ENCODE measurements at places on chromosomes 7 and 10.

DNA sequence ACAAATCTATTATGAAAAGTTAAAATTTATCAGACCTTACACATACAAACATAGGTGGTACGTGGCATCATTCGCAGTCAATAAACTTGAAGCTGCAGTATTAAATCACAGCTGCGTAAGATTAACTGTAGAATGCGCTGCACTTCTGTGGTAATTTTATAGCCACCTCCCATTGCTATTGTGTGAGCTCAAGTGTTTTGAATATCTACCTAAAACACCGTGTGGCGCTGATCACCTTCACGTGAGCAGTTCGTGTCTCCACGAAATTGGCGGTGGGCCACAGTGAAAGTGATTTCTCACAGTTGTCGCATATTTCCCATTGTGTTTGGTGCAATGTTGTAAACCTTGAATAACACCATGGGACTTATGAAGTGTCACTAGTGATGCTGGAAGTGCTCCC lies 102.8 kb downstream of the PLPP4 start:
- no peak for DNase-seq

- DNase-seq, result no peak
Measured at GRCh38 chr7:14635955-14636354, 266.6 kb downstream of the DGKB start.

- DNase-seq, result no peak
Measured at GRCh38 chr7:39507866-39508551, 58.2 kb upstream of the YAE1 start.

DNA sequence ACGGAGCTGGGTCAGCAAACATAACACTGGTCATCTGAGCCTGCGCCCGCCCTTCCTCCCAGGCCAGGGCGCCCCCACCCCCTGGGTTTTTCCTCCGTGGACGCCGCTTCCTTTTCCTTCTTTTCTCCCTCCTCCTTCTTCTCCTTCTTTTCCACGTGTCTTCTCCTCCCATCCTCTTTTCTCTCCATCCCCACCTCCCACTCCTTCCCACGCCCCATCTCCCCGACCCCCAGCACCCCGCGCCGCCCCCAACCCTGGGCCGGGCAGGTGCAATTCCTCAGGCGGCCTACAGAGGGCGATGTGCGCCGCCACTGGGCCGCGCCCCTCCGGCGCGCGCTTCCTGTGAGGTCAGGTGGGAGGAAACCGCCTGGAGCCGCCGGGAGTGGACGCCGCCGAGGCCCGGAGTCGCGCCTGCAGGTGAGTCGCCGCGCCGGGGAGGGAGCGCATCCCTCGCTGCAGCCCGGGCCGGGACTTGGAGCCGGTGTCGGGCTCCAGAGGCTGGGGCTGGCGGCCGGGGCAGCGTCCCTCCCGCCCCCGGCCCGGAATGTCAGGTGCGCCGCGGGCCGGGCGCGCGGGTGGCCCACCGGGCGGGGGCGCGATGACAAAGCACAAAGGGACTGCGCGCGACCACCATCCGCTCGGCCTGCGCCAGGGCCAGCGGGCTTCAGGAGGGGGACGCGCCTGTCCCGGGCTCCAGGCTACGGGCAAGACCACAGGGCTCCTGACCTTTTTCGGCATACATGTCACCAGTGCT lies at the start of gene FAM241B:
FAM241B (plus strand) TSS at position 351 of the 754 bp plus-strand sequence. CDS start 1,497 bp downstream, outside the sequence.
- DNase-seq, result no peak

- DNase-seq, result no peak
Measured at GRCh38 chr10:97047788-97048187, 138.0 kb downstream of the SLIT1 start.

- DNase-seq, result no peak
Measured at GRCh38 chr7:25672496-25672895, 444.2 kb upstream of the NPVF start.

- DNase-seq, result no peak
Measured at GRCh38 chr7:65250216-65250615, 123.4 kb upstream of the ZNF92 start.

DNA sequence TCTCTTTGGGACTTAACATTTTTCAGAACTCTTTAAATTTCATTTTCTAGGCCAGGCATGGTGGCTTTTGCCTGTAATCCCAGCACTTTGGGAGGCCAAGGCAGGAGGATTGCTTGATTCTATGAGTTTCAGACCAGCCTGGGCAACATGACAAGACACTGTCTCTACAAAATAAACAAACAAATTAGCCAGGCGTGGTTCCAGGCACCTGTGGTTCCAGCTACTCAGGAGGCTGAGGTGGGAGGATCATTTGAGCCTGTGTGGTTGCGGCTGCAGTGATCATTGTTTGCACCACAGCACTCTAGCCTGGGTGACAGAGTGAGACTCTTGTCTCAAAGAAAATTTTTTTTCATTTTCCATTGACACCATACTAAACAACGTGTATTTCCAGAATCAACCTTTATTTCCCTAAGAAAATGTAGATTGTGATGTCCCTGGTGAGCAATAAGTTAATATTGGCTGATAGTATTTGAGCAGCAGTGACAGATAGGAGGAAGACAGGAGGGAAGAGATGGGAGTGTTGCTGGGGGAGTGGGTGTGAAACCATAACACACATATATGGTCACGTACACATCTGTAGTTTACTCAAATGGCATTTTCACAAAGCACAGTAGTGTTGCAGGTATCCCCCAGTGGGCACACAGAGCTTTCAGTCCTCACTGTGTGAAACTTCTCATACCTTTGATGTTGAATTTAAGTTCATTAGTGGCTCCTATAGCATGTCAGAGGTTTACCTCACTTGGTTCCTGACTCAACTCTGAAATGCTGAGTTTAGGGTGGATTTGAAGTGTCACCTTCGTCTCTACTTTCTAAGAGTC lies 205.6 kb downstream of the AUTS2 start:
- no peak for DNase-seq

GRCh38 chr10:124561206-124561605 lies 99.6 kb downstream of the LHPP start:
- no peak for DNase-seq

- no peak for DNase-seq
Measured at GRCh38 chr10:125014086-125014830, 72.3 kb downstream of the ZRANB1 start.

GRCh38 chr10:623014-623413 lies 66.5 kb downstream of the DIP2C start:
- no peak for DNase-seq

- DNase-seq, result peak; percentile 32
Measured at GRCh38 chr7:158275711-158276413, 311.8 kb downstream of the PTPRN2 start.

DNA sequence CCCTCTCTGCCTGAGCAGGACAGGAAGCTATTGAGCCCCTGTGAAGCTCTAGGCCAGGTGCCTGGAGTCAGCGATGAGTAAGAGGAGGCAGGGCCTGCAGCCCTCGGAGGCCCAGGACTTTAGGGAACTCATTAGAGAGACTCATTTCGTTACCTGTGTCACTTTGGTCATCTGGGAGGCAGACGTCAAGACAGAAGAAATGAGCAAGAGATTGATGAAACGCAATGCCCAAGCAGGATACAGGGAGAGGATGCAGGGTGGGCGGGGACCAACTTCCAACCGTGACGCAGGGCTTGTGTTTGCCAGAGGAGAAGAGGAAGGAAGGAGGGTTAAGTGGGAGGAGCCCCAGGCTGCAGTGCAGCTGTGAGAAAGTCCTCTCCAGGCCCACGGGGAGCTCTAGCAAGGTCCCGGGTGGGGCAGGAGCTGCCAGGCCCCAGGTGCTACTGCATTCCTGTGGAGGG lies 26.4 kb upstream of the GNA12 start:
- DNase-seq, result no peak

- peak; percentile 97 for DNase-seq
Measured at GRCh38 chr10:11875494-11876281, 52.5 kb downstream of the PROSER2 start.

GRCh38 chr10:4246881-4247358 lies 461.9 kb upstream of the KLF6 start:
- DNase-seq, result no peak

DNA sequence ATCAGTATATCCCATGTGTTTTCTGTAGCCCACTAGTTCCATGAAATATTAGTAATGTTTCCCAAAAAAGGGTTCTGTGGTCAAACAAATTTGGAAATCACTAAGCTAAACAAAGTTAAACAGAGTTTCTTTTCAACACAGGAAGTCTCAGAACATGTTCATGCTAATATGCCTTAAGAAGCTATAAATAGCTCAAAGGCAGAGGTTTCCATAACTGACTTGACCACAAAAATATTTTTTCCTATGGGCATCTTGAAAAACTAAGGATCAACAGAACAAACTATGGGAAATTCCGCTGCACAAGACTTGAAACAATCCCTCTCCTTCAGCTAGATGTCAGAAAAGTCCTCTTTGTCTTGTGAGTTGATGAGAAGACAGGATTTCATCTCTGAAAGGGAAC lies 59.7 kb downstream of the SEM1 start:
- no peak for DNase-seq

- DNase-seq, result no peak
Measured at GRCh38 chr7:95427914-95428516, 6.8 kb downstream of the PON2 start.

GRCh38 chr10:95756041-95756761 lies at the start of gene ENTPD1:
Gene ENTPD1 (plus strand): TSS chr10:95756163. CDS start chr10:95756240, 77 bp downstream.
- DNase-seq, result no peak

DNA sequence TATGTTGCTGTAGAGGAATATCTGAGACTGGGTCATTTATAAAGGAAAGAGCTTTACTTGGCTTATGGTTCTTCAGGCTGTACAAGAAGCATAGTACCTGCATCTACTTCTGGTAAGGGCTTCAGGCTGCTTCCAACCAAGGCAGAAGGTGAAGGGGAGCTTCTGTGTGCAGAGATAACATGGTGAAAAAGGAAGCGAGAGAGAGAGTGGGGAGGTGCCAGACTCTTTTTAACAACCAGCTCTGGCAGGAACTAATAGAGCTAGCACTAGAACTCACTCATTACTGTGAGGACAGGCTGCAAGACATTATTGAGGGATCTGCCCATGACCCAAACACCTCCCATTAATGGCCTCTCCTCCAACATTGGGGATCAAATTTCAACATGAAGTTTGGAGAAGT lies 94.5 kb downstream of the KIF20B start:
- no peak for DNase-seq

DNA sequence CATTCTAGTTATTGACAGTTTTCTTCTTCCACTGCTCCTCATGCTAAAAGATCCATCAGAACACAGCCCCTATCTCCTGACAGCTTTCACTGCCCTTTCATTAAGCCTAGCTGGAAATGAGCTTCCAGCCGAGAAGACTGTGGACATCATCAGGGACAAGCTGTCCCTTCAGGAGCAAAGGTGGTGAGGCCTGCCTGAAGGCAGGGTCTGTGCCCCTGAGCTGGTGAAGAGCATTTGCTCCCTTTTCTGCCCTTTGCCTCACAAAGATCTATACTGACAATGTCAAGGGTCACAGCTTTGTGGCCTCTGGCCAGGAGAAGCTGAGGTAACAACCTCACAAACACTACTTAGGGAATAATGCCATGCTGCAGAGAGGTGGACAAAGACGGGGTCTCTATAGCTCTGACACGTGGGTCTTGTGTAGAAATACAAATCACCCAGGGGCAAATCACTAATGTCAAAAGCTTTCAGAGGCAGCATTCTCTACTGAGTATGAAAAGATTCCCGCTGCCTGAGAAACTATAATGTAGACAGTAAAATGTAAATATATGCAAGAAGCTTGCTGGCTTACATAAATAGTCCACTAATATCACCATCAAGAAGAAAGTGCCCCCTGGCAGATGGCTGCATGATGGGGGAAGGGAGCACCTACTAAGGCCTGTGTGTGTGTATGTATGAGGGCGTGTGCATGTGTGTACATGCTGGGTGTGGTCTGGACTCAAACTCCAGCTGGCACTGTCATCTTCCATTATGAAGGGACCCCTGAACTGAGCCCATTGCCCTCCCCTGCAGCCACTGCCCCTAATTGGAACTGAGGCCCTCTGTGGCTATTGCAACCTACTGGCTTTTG lies 55.8 kb downstream of the HBP1 start:
- no peak for DNase-seq

DNA sequence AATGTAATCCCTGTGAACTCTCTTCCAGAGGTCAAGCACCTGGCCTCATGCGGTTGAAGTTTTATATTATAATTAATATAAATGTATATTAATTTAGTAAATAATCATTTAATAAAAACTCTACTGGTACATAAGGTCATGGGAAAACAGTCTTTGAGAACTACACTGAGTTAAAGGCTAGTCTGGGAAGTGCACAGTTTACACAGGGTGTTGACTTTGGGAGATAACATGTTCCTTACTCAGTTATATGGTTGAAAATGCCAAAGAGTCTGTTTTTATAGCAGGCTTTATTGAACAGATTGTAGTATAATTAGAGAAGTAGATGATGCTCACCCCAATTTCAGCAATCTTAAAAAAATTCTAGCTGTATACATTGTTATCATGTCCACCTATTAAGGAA lies 735.9 kb downstream of the GATA3 start:
- DNase-seq, result no peak

- no peak for DNase-seq
Measured at GRCh38 chr7:18831419-18831818, 286.0 kb downstream of the TWIST1 start.

GRCh38 chr10:132960071-132960472 lies 17.7 kb upstream of the CFAP46 start:
- no peak for DNase-seq

DNA sequence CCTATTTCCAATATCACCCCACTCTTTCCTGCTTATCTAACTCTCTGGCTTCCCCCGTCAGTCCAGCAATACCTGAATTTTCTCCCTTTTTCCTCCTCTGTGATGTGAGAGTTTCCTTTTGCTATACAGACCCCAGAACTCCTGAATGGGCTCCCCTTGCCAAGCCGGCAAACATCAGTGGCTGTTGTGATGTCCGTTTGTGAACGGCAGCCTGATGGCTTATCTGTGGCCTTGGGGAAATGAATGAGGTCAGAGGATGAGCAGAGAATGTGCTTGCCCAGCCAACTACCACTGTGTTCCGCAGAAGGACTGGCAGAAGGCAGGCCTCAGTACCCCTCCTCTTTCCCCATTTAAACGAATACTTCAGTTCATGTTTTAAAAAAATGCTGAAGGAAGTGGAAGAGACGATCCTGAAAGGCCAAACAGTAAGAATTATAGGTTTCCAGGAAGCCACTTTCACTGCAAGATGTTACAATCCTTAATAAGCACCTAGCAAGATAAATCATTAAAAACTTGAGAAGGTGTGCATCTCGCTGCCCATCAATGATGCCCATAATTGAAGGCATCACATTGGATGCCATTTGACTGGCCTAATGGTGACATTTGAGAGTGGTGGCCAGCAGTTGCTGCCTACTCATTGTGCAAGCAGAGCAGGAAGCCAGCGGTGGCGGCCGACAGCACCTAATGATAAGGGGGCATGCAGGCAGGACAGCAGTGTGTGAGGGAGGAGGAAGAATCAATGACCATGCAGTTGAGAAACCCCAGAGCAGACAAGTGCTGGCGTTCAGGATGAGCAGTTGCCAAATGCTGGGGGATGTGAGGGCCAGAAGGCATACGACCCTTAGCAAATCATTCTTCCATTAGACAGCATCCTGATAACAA lies 31.5 kb downstream of the SLC18A2 start:
- DNase-seq, result no peak

Measured in RWPE2 (cell line).